ENCODE measurements at places on chromosomes 4 and X. TPM values are rescaled to one million over a fixed set of nuclear protein-coding genes. Genes with fewer than 3 reads are reported as not detected.
A peak's percentile ranks its signal among the peaks of the same experiment; 100 is the strongest.

Gene RRH
- total RNA-seq, result not detected

DNA sequence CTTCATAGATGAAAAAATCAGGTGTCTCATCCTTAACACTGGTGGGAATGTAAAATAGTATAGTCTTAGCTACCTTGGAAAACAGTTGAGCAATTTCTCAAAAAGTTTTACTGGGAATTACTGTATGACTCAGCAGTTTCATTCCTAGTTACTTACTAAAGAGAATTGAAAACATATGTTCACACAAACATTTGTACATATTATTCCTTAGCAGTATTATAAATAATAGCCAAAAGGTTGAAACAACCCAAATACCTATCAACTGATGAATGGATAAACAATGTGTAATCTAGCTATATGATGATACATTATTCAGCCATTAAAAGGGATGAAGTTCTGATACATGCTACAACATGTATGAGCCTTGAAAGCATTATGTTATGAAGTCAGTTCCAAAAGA, 41.7 kb downstream of the RBM46 start:
- no peak for DNase-seq

GRCh38 chr4:56979421-56980072, 851 bp downstream of the POLR2B start:
- DNase-seq, result no peak

DNA sequence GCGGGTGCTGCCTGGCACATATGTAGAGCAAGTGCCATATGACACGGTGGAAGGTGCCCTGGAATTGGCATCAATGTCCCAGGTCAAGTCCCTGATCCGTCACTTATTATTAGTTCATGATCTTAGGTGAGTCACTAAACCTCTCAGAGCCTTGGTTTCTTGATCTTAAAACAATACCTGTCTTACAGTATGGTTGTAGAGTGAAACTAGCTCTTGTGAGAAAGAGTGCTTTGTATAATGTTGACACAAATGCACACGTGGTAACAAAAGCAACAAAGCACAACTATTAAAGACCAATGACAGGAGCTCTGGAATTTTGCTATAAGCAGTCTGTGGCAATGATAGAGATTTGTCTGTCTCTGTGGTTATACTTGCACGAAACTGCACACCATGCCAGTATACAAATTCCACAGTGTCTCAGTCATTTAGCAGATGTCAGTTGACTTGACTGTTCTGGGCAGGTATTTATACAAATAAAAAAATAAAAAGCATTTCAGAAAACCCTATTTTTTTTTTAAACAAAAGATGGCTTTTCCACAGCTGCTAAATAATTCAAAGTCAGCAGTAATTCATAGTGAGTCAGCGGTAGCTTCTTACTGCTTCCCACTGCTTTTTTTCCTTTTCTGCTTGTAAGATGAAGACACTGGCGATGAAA, 19.7 kb upstream of the ACSL1 start:
- peak; percentile 49 for DNase-seq

GRCh38 chr4:80154545-80154933, 42.8 kb upstream of the PRDM8 start:
- no peak for DNase-seq

DNA sequence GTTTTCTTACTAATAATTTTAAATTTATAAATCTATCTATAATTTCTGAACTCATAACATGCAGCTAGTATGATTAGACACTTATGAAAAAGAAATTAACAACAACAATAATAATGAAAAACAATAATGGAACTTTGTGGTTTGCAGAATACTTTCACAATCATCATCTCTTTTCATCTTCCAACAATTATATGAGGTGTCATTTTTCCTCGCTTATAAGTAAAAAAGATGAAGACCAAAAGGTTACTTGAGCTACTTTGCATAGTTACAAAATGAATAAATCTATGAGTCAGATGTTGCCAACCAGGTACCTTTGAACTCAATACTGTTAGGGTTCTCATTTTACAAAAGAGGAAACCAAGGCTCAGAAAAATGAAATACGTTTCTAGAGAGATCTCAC, 98.5 kb upstream of the ELOVL6 start:
- no peak for DNase-seq

Measured in skin of body (tissue), 3 donors.